Activated CD8-positive, alpha-beta T cell treated with anti-CD3 and anti-CD28 coated beads for 36 hours (primary cell): ENCODE measurements at places on chromosomes 4 and X. TPM values are rescaled to one million over a fixed set of nuclear protein-coding genes. Genes with fewer than 3 reads are reported as not detected.

DNA sequence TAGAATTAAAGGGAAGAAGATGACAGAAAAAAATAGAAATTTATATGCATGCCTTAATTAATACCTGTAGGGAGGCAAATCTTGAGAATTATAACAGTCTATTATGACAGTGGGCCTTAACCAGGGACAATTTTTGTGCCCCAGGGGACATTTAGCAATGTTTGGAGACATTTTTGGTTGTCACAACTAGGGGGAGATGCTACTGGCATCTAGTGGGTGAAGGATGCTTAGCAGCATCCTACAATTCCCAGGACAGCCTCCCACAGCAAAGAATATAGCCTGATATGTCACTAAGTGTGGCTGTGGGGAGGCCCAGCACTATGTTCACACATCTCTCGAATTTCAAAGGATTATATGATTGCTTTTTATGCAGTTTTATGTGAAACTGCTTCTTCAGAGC lies 10.5 kb downstream of the GPR82 start:
- peak overlapping the region; percentile 90 for H3K27ac ChIP-seq
- H3K36me3 ChIP-seq: peaks cover 5% of the 10 kb centered on the region
- peaks cover 36% of the 10 kb centered on the region for H3K4me1 ChIP-seq

- no peaks in the 10 kb centered on the region for H3K27me3 ChIP-seq
- H3K27ac ChIP-seq: no peak overlapping the region
- H3K4me1 ChIP-seq: peaks cover 8% of the 10 kb centered on the region
- DNase-seq: no peak
- H3K4me3 ChIP-seq: no peak overlapping the region
- no peaks in the 10 kb centered on the region for H3K36me3 ChIP-seq
Measured at GRCh38 chr4:38752941-38753806, 29.6 kb downstream of the TLR10 start.

GRCh38 chrX:19677121-19677520 lies 161.8 kb upstream of the MAP3K15 start:
- H3K36me3 ChIP-seq: peaks cover 38% of the 10 kb centered on the region
- peaks cover 69% of the 10 kb centered on the region for H3K4me1 ChIP-seq
- no peak overlapping the region for H3K4me3 ChIP-seq
- H3K27me3 ChIP-seq: no peaks in the 10 kb centered on the region
- no peak for DNase-seq
- peak overlapping the region; percentile 91 for H3K27ac ChIP-seq

- no peak for DNase-seq
- H3K27ac ChIP-seq: no peak overlapping the region
- H3K27me3 ChIP-seq: no peaks in the 10 kb centered on the region
- H3K4me3 ChIP-seq: no peak overlapping the region
- H3K36me3 ChIP-seq: no peaks in the 10 kb centered on the region
- H3K4me1 ChIP-seq: no peaks in the 10 kb centered on the region
Measured at GRCh38 chrX:31590581-31591114, 518.8 kb upstream of the FTHL17 start.

DNA sequence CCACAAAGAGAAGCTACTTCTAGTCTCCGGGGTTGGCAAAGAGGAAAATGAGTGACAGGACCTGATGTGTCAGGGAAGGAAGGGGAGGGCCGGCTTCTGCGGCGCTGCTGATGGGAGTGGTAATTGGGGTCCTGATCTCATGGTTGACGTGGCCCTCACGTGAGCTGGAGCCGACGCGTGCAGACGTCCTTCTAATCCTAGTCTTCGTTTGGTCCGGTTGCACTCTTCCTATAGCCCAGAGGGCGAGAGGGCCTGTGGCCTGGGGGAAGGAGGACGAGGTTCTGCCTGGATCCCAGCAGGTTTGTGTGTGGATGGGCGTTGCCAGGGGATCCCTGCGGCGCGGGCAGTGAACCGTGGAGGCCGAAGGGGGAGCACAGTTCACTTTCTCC lies at the start of gene ARMCX1:
TSS of gene ARMCX1 (plus strand) at position 186 of the 389 bp plus-strand sequence. CDS start 2,384 bp downstream, outside the sequence.
- peak; percentile 61 for DNase-seq
- peaks cover 3% of the 10 kb centered on the region for H3K4me1 ChIP-seq
- H3K27me3 ChIP-seq: no peaks in the 10 kb centered on the region

- DNase-seq: no peak
- no peaks in the 10 kb centered on the region for H3K4me1 ChIP-seq
- no peaks in the 10 kb centered on the region for H3K27me3 ChIP-seq
- no peak overlapping the region for H3K4me3 ChIP-seq
Measured at GRCh38 chr4:3648731-3649130, 116.5 kb upstream of the LRPAP1 start.

DNA sequence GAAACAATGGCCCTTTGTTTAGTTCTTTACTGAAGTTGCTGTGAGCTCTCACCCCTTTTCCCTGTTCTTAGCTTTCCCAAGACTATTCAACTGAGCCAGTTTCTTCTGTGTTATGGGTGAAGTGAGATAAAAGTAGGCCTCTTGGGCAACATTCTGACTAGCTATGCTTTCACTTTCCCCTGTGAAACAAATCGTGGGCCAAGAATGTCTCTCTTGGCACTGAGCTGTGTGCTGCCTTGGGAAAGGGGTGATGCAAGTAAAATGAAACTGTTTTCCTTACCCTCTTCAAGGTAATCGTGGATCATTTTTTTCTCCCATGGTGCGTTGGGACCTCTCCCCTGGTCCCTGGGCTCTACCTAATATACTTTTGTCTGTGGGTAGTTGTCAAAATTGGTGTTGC lies 653.9 kb upstream of the MAGEB2 start:
- H3K4me3 ChIP-seq: no peak overlapping the region
- no peaks in the 10 kb centered on the region for H3K36me3 ChIP-seq
- H3K27ac ChIP-seq: no peak overlapping the region
- no peak for DNase-seq
- no peaks in the 10 kb centered on the region for H3K4me1 ChIP-seq

GRCh38 chr4:21768349-21769310 lies 179.9 kb downstream of the KCNIP4 start:
- H3K4me1 ChIP-seq: peaks cover 8% of the 10 kb centered on the region
- peaks cover 24% of the 10 kb centered on the region for H3K27me3 ChIP-seq
- H3K27ac ChIP-seq: no peak overlapping the region

The RASL11B gene
- 0.34 TPM for total RNA-seq
